Psoas muscle (tissue), 8 donors: ENCODE measurements at places on chromosomes 2 and 18.
A peak's percentile ranks its signal among the peaks of the same experiment; 100 is the strongest.

GRCh38 chr2:173401716-173402326, 47.1 kb downstream of the CDCA7 start:
- peaks cover 6% of the 10 kb centered on the region for H3K4me1 ChIP-seq
- no peak for DNase-seq
- no peak overlapping the region for H3K27ac ChIP-seq
- no peaks in the 10 kb centered on the region for H3K27me3 ChIP-seq
- peak overlapping the region; percentile 56 for H3K4me3 ChIP-seq

- no peaks in the 10 kb centered on the region for H3K4me1 ChIP-seq
- no peak overlapping the region for H3K4me3 ChIP-seq
- H3K36me3 ChIP-seq = peaks cover 3% of the 10 kb centered on the region
- no peak for DNase-seq
- H3K27ac ChIP-seq = no peak overlapping the region
- H3K27me3 ChIP-seq = no peaks in the 10 kb centered on the region
Measured at GRCh38 chr2:230541934-230542380, 126.0 kb downstream of the SP100 start.

DNA sequence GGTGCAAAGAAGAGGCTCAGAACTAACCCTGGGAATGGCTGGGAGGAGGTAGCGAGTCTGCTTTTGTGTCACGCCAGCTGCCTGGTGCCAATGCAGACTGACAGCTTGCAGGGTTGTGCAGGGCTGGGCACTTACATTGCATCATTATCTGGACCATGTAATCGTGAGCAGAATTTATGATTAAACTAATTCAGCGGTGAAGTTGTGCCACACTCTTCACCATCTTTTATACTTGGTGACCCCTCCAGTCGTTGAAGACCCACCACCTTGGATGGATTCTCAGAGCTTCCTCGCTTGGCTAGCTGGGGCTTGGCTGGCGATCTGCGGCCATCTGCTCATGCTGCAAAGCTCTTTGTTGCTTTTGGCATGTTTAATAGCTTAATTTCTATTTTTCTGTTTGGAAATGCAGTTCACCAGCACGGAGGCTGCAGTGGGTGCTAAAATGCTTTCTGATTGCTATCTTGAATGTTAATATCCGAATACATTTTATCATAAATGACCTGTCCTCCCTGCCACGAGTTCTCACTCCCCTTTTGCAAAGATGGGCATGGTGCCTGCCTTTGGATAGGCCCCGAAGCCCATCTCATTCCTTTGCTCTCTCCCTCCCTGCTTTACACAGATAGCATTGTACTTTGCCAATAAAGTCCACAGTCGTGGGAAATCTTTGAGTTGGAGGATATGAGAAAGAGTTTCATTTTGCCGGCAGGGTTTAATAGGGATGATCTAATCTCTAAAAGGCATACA, 188.2 kb downstream of the PRKCE start:
- H3K27ac ChIP-seq = no peak overlapping the region
- H3K27me3 ChIP-seq = no peaks in the 10 kb centered on the region
- H3K4me1 ChIP-seq = no peaks in the 10 kb centered on the region
- H3K4me3 ChIP-seq = no peak overlapping the region

- H3K27ac ChIP-seq = no peak overlapping the region
- H3K4me3 ChIP-seq = no peak overlapping the region
- no peaks in the 10 kb centered on the region for H3K4me1 ChIP-seq
- DNase-seq = no peak
Measured at GRCh38 chr2:18610090-18610489, 20.7 kb upstream of the NT5C1B start.

DNA sequence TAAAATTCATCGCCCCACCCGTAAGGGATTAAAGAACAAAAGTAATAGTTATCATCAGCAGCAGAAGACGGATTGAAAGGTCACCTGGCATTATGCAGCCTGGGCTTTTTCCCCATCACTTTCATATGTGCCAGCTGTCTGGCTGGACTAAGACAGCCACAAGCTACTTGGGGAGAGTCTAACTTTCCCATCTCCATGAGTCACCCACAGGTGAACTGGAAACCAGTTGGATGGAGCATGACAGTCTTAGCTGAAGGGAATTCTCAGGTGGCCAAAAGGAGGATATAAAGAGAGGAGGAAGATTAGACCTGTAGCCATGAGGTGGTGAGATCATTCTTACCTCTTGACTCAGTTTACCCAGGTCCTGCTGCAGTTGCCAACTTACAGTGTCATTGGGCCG, 7.0 kb upstream of the FAM178B start:
- no peak for DNase-seq
- no peak overlapping the region for H3K27ac ChIP-seq
- no peaks in the 10 kb centered on the region for H3K27me3 ChIP-seq
- H3K4me3 ChIP-seq = no peak overlapping the region
- no peaks in the 10 kb centered on the region for H3K36me3 ChIP-seq
- H3K4me1 ChIP-seq = no peaks in the 10 kb centered on the region

DNA sequence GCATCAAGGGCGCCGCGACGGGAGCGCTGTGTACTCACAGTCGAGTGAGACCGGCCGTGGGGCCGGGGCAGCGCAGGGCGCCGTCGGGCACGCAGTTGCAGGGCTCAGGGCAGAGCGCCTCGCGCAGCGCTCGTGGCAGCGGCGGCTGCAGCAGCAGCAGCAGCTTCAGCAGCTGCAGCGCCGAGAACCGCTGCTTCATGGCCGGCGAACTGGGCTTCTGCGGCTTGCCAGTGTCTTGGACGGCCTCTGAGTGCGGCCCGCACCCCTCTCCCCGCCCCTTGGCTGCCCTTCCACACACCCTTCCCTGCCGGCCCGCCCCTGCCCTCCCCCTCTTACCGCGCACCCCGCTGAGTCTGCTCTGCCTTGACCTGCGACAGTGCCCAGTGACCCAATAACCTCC, at the start of gene LHCGR:
TSS of gene LHCGR (minus strand) at position 252 of the 400 bp plus-strand sequence. CDS start at position 199, 53 bp downstream.
- no peak within 1 kb of the TSS for H3K4me3 ChIP-seq
- H3K27me3 ChIP-seq = no peaks in the 10 kb centered on the region
- no peak within 1 kb of the TSS for H3K27ac ChIP-seq

DNA sequence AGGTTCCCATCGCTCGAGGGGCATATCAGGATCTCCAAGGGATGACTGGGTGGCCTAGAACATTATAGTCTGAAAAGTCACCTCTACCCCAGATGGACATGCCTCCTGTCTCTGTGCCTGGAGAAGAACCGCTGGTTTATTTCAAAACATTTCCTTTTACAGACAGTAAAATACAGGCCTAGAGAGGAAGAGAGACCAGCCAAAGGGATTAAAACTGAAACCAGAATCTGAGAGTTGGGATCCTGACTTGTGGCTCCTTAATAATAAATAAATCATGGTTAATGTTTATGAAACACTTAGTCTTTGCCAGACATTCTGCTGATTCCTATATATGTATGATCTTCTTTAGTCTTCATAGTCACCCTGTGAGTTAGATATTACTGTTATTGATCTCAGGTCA, 153.7 kb downstream of the DDX1 start:
- H3K36me3 ChIP-seq = no peaks in the 10 kb centered on the region
- peaks cover 4% of the 10 kb centered on the region for H3K4me1 ChIP-seq
- no peak for DNase-seq
- H3K27me3 ChIP-seq = no peaks in the 10 kb centered on the region

DNA sequence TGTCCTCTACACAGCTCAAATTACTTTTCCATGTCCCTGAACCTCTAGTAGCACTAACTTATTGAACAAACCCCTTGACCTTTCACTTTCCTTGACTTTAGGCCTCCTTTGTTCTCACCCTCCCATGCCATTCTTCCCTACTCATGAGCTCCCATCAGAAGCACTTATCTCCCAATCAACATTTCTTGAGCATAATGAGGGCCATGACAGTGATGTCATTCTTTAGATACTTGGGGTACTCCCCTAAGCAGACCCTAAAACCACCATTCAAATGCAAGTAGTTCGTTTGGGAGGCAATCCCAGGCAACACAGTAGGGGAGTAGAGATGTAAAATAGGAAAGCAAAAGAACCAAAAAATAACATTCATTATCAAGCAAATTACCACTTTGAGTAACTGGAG, 115.9 kb upstream of the ARHGAP28 start:
- no peak for DNase-seq
- H3K4me3 ChIP-seq = no peak overlapping the region
- H3K36me3 ChIP-seq = no peaks in the 10 kb centered on the region
- no peaks in the 10 kb centered on the region for H3K4me1 ChIP-seq
- no peaks in the 10 kb centered on the region for H3K27me3 ChIP-seq

- no peak for DNase-seq
- no peaks in the 10 kb centered on the region for H3K36me3 ChIP-seq
- H3K4me3 ChIP-seq = no peak overlapping the region
- no peaks in the 10 kb centered on the region for H3K27me3 ChIP-seq
Measured at GRCh38 chr2:232434563-232435374, 21.2 kb upstream of the ALPI start.

- no peaks in the 10 kb centered on the region for H3K4me1 ChIP-seq
- peaks cover 3% of the 10 kb centered on the region for H3K27me3 ChIP-seq
- no peaks in the 10 kb centered on the region for H3K36me3 ChIP-seq
- DNase-seq = no peak
- no peak overlapping the region for H3K4me3 ChIP-seq
Measured at GRCh38 chr2:157930728-157931127, 54.6 kb upstream of the ACVR1 start.

GRCh38 chr2:68739595-68740399, 5.2 kb downstream of the ARHGAP25 start:
- no peaks in the 10 kb centered on the region for H3K36me3 ChIP-seq
- no peaks in the 10 kb centered on the region for H3K27me3 ChIP-seq
- no peak overlapping the region for H3K4me3 ChIP-seq
- H3K27ac ChIP-seq = no peak overlapping the region

GRCh38 chr2:71791061-71791450, 337.7 kb downstream of the DYSF start:
- H3K27ac ChIP-seq = no peak overlapping the region
- no peaks in the 10 kb centered on the region for H3K27me3 ChIP-seq
- no peak overlapping the region for H3K4me3 ChIP-seq
